Muscle of leg (tissue), 16 donors: ENCODE measurements at places on chromosomes 12 and 14. TPM values are rescaled to one million over a fixed set of nuclear protein-coding genes. Genes with fewer than 3 reads are reported as not detected.

The TEX22 gene
- polyA plus RNA-seq, result 0.39 TPM

The SLC6A13 gene
- 4.8 TPM for polyA plus RNA-seq

The CLEC6A gene
- polyA plus RNA-seq, result not detected

The RND1 gene
- polyA plus RNA-seq, result 0.37 TPM

The STAB2 gene
- 2.5 TPM for polyA plus RNA-seq

The PRIM1 gene
- 12.2 TPM for polyA plus RNA-seq

The LMNTD1 gene
- polyA plus RNA-seq, result not detected

The MYF6 gene
- 92.4 TPM for polyA plus RNA-seq

The ADAM21 gene
- polyA plus RNA-seq, result 0.42 TPM

The FAM161B gene
- polyA plus RNA-seq, result 7.8 TPM

The GZMH gene
- not detected for polyA plus RNA-seq

The MYO1A gene
- polyA plus RNA-seq, result 0.13 TPM

The EIF2S3B gene
- polyA plus RNA-seq, result 0.75 TPM

The ACACB gene
- 9.6 TPM for polyA plus RNA-seq

The GLI1 gene
- 8.9 TPM for polyA plus RNA-seq

The MYH6 gene
- 4.4 TPM for polyA plus RNA-seq

The KCNMB4 gene
- 13.6 TPM for polyA plus RNA-seq

The MYH7 gene
- polyA plus RNA-seq, result 653 TPM

The PZP gene
- 0.71 TPM for polyA plus RNA-seq

The NEK9 gene
- 86.7 TPM for polyA plus RNA-seq

The GPR135 gene
- 3.3 TPM for polyA plus RNA-seq

The FGF23 gene
- polyA plus RNA-seq, result 0.21 TPM

The PKP2 gene
- 3.4 TPM for polyA plus RNA-seq

The PLEK2 gene
- polyA plus RNA-seq, result 0.44 TPM

The GPHN gene
- 16.0 TPM for polyA plus RNA-seq

The BMP4 gene
- polyA plus RNA-seq, result 20.2 TPM

The CMKLR1 gene
- 5.4 TPM for polyA plus RNA-seq

The PLCZ1 gene
- polyA plus RNA-seq, result not detected

The OASL gene
- not detected for polyA plus RNA-seq

The EID3 gene
- 1.5 TPM for polyA plus RNA-seq

The MAP1LC3B2 gene
- polyA plus RNA-seq, result 4.0 TPM

The PIANP gene
- polyA plus RNA-seq, result 5.7 TPM

The LLPH gene
- polyA plus RNA-seq, result 32.4 TPM

The ST8SIA1 gene
- polyA plus RNA-seq, result 7.8 TPM

The TAS2R7 gene
- not detected for polyA plus RNA-seq

The OR10A7 gene
- not detected for polyA plus RNA-seq

The USP44 gene
- polyA plus RNA-seq, result 0.88 TPM

The MCRS1 gene
- polyA plus RNA-seq, result 57.6 TPM

The EPYC gene
- polyA plus RNA-seq, result 0.25 TPM

The ARG2 gene
- polyA plus RNA-seq, result 2.1 TPM

The PDZRN4 gene
- polyA plus RNA-seq, result 1.5 TPM

The CCDC85C gene
- 4.7 TPM for polyA plus RNA-seq

The SELPLG gene
- 4.2 TPM for polyA plus RNA-seq

The ADAMTS20 gene
- polyA plus RNA-seq, result 0.07 TPM

The VPS37B gene
- 29.0 TPM for polyA plus RNA-seq
